ENCODE measurements at places on chromosomes 16 and 17.

- DNase-seq: no peak
Measured at GRCh38 chr16:79067600-79067999, 532.9 kb downstream of the MAF start.

- DNase-seq: no peak
Measured at GRCh38 chr17:29577001-29577370, 8.5 kb downstream of the TP53I13 start.

DNA sequence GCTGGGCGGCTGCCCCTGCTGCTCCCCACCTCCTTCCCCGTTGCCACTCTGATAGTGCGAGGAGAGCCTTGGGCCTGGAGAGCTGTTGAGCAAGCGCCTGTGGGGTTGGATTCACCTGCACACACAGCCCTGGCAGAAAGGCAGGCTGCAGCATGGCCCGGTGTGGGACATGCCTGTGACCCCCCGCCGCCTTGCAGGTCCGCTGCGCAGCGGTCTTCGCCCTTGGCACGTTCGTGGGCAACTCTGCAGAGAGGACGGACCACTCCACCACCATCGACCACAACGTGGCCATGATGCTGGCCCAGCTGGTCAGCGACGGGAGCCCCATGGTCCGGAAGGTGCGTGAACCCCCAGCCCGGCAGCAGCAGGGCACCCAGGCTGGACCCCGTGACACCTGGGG, 106.8 kb upstream of the CHMP6 start:
- no peak for DNase-seq

DNA sequence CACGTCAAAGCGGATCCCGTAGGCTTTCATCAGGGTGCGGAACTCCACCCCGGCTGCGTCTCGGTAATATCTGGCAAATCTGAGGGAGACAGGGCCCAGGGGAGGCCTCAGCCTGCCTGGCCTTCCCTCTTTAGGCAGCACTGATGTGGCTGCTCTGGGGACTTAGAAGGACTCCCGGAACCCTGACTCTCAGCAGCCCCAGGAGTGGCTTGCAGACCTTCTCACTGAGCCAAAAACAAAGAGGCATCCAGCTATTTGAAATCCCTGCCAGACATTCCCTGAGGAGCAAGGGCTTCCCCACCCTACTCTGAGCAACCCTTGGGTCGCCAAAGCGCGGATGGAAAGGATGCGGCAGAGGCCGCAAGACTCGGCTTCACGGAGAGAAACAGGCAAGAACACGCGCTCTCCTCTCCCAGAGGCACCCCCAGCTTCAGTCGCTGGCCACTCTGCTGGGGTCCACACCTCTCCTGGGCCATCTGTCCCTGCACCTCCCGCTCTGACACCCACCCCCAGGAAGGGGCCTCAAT, 7.9 kb downstream of the P2RX5 start:
- DNase-seq: no peak

- no peak for DNase-seq
Measured at GRCh38 chr16:10756574-10756973, 12.9 kb downstream of the NUBP1 start.

Measured in AG04450 (cell line).